Endothelial cell (in vitro differentiated cells): ENCODE measurements at places on chromosomes 11 and 22.

- no peak for DNase-seq
Observed at GRCh38 chr11:37811349-37811748, 1213.3 kb upstream of the RAG2 start.

DNA sequence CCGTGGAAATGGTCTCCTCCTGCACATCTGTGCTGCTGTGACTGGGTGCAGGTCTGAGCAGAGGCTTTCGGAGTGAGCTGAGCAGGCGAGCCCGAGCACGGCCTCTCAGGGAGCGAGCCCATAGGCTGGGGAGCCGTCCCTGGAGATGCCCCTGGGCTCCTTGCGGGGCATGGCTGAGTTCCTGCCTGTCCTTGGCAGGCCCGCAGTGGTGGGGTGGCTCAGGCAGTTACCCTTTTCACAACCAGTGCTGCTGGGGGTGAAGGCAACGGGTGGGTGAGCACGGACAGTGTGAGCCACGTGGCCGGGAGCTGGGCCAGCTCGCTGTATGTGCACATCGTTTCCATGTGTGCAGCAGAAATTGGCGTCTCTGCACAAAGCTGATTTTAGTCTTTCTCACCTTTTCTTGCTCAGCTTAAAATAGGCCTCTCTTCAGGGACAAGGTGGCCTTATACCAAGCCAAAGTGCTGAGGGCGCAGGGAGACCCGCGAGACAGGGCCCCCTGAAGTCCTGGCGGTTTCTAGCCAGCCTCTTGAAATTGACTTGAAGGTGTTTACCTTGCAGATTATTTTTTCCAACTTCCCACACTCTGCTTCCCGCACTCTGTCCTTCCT is at the start of gene TP53AIP1:
TSS of gene TP53AIP1 (minus strand) at position 55 of the 611 bp plus-strand sequence. CDS start 5,053 bp downstream, outside the sequence.
- DNase-seq: no peak

- no peak for DNase-seq
Observed at GRCh38 chr11:44731685-44732430, 5.1 kb downstream of the TSPAN18 start.

DNA sequence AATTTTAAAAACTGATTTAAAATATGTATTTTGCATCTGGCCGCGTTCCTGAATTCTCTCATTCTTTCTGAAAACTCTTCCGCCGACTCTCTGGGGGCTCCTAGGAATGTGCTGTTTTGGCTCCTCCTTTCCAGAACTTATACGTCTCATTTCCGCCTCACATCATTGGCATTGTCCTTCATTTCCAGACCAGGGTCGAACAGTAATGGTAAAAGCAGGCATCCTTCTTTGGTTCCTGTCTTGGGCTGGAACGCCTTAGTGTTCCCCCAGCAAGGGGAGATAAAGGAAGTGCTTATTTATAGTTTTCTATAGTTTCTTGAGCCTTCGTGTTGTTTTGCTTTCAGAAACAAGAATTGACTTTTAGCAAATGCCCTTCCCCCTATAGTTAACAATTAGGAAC is 10.9 kb upstream of the TNNT3 start:
- DNase-seq: no peak

- DNase-seq: no peak
Observed at GRCh38 chr22:44389181-44389580, 76.4 kb upstream of the SHISAL1 start.

GRCh38 chr11:18171377-18172000 is 1.1 kb upstream of the MRGPRX4 start:
- DNase-seq: peak; percentile 33

- no peak for DNase-seq
Observed at GRCh38 chr11:1232883-1233321, 10.0 kb downstream of the MUC5B start.

DNA sequence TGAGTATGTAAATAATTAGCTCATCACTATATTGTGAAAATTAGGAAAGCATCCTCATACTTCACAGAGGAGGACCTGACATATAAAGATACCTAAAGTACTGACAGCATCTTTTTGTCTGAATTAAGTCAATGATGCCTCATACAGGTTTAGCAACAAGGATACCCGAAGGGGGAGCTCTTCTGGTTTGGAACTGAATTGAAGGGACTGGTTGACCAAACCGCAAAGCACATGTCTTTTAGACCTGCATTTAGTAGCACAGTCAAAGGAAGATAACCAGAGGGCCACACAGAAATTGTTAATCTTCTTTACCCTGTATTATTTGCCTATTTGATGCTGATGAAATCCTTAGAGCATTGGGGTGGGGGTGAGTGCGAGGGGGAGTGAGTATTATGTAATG is 12.9 kb upstream of the WT1 start:
- peak; percentile 23 for DNase-seq

- DNase-seq: no peak
Observed at GRCh38 chr11:87038235-87038977, 672 bp downstream of the TMEM135 start.

- DNase-seq: no peak
Observed at GRCh38 chr11:11477695-11478420, 124.8 kb upstream of the CSNK2A3 start.

GRCh38 chr11:93526346-93526633 is 16.9 kb downstream of the SMCO4 start:
- no peak for DNase-seq

- DNase-seq: peak; percentile 19
Observed at GRCh38 chr11:36509201-36509639, 852 bp downstream of the TRAF6 start.

- DNase-seq: peak; percentile 56
Observed at GRCh38 chr11:31240340-31240904, 129.1 kb downstream of the DCDC1 start.

- no peak for DNase-seq
Observed at GRCh38 chr11:36443661-36444060, 66.4 kb downstream of the TRAF6 start.

GRCh38 chr22:27844256-27844655 is 42.7 kb upstream of the MN1 start:
- DNase-seq: no peak

DNA sequence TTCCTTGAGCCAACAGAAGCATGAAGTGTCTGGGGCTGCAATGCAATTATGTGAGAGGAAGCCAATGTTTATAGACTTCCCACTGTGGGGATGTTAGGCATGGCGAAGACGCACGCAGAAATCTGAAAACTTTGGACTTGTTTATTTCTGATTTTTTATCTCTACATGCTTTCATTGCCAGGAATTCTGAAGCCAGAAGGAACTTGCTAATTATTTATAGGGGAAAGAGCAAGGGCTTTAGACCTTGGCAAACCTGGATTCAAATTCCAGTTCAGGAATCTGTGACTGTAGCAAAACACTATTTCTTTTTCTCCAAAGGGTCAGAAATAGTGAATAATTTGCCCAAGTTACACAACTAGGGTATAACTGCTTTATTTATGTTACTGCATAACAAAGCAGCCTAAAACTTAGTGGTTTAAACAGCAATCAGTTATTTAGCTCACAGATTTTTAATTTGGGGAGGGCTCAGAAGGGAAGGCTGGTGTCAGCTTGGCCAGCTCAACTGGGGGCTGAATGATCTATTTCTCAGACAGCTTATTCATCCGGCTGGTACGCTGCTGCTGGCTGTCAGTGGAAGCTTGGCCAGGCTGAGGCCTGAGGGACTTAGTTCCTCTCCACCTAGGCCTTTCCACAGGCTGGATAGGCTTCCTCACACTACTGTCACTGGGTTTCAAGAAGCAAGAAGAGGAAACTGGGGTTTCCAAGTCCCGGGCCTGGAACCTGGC is 1.9 kb upstream of the OR6Q1 start:
- no peak for DNase-seq

GRCh38 chr11:130211144-130211543 is 51.6 kb downstream of the ST14 start:
- DNase-seq: no peak

GRCh38 chr11:130218501-130219070 is 59.0 kb downstream of the ST14 start:
- DNase-seq: no peak

GRCh38 chr11:122178795-122179194 is 62.8 kb upstream of the BLID start:
- no peak for DNase-seq

GRCh38 chr11:61598886-61599868 is 18.3 kb upstream of the SYT7 start:
- no peak for DNase-seq

- no peak for DNase-seq
Observed at GRCh38 chr11:95895815-95896214, 28.1 kb downstream of the MTMR2 start.

DNA sequence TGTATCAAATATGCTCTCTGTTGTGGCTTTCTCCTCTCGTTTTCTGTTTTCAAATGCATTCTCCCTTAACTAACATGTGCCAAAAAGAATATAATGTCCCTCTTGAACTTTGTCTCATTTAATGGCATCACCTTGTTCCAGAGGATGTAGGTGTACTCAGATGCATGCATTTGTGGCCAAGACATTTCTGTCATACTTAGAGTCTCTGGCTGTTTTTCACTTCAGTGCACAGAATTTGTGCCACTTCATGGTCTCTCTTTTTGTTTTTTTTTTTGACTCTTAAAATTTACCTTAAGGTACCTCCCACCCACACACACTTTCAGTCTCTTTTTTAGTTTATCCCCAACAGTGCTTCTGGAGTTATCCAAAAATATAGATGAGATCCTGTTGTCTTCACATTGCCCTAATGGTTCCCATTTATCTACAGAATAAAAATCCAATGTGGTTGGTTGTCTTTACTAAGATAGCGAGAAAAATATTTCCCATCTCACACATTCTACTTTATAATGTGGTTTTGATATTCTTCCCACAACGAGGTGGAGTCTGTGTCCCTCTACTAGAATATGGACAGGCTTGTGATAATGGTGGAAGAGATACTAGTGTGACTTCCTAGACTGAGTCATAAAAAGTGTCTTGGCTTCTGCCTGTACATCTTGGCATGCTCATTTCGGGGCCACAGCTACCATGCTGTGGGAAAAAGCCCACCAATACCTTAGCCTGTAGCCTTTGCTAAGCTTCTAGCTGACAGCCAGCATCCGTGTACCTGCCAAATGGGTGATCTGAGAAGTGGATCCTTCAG is 125.8 kb downstream of the DDX10 start:
- no peak for DNase-seq

DNA sequence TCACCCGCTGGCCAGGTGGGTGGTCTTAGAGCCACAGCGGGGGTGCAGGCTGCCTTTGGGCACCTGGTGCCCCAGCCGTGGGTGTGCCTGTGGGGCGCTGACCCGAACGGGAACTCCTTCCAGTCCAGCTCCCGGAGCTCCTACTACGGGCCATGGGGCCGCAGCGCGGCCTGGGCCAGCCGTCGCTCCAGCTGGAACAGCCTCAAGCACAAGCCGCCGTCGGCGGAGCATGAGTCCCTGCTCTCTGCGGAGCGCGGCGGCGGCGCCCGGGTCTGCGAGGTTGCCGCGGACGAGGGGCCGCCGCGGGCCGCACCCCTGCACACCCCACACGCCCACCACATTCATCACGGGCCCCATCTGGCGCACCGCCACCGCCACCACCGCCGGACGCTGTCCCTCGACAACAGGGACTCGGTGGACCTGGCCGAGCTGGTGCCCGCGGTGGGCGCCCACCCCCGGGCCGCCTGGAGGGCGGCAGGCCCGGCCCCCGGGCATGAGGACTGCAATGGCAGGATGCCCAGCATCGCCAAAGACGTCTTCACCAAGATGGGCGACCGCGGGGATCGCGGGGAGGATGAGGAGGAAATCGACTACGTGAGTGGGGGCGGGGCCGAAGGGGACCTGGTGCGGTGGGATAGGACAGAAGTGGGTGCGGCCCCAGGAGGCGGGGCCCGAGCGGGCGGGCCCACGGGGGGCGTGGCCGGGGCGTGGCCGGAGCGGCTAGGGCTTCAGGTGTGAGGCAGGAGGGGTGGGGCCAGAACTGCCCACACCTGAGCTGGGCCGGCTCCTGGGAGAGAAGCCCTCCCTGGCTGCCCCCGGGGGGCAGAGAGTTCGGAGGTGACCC is 91.5 kb downstream of the CACNA1I start:
- DNase-seq: no peak

DNA sequence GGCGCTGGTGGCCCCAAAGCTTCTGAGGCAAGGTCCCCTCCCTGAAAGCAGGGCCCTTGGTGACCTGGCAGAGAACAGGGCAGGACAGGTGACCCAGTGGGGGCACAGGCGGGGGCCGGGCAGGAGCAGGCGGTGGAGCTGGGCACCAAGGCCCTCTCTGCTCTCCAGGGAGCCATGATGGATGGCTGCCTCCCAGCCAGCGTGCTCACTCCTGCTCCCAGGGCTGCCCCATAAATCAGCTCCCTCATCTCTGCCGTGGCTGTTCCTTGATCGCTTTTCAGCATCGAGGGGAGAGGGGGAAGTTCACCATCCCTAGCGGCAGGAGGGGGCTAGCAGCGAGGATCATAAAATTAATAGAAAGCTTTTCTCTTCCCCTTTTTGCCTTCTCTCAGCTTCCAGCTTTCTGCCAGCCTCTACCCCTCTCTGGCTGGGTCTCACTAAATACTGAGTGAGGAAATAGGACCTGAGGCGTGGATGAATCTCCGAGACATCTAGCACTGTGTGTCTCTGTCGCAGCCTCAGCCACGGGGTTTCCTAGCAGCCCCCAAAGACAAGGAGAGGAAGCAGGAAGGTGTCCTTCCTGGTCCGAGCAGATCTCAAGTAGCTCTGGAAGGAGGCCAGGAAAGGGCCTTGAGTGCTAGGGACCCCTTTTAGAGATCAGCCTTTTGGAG is 22.2 kb upstream of the ELFN2 start:
- no peak for DNase-seq

GRCh38 chr11:128928400-128928799 is 14.3 kb downstream of the TP53AIP1 start:
- DNase-seq: no peak

- DNase-seq: no peak
Observed at GRCh38 chr22:39098576-39098975, 1.5 kb downstream of the APOBEC3H start.

- DNase-seq: no peak
Observed at GRCh38 chr11:125951731-125952130, 5.9 kb downstream of the VSIG10L2 start.

- DNase-seq: no peak
Observed at GRCh38 chr11:66694056-66694410, 16.3 kb upstream of the RBM4B start.

DNA sequence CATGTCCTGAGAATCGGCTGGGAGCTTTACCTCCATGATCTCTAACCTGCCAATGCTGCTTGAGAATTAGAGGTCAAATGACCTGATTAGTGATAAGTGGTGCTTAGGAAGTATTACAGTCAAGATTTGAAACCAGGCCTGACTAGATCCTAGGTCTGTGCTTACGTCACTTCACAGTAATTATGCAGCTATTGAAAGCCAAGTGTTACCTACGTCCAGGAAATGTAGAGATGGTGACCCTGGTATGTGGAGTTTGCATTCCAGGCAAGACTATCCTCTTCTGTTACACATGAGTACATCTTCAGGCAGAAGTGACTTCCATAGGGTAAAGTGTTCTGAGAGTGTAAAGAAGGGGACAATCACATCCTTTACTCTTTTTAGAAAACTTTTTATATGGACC is 530.4 kb upstream of the TENM4 start:
- no peak for DNase-seq

- DNase-seq: no peak
Observed at GRCh38 chr11:131885431-131885830, 515.0 kb downstream of the NTM start.

DNA sequence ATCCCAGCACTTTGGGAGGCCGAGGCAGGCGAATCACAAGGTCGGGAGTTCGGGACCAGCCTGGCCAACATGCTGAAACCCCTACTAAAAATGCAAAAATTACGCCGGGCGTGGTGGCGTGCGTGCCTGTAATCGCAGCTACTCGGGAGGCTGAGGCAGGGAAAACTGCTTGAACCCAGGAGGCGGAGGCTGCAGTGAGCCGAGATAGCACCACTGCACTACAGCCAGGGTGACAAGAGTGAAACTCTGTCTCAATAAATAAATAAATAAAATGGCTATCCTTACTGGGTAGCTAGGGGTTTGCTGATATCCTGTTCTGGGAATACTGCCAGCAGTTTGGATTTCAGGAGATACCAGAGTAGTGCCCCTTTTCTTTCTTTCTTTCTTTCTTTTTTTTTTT is 2.4 kb upstream of the RBM14 start:
- no peak for DNase-seq

GRCh38 chr11:40271361-40271760 is 1188.1 kb downstream of the LRRC4C start:
- no peak for DNase-seq
